ENCODE measurements at places on chromosomes 2 and 18. TPM values are rescaled to one million over a fixed set of nuclear protein-coding genes. Genes with fewer than 3 reads are reported as not detected.

Gene CNDP1
- not detected for total RNA-seq

Gene CYP26B1
- total RNA-seq, result not detected

Gene EDAR
- not detected for total RNA-seq

Gene INPP5D
- total RNA-seq, result 2.4 TPM

Gene RBM44
- 0.30 TPM for total RNA-seq

Gene NDUFAF7
- 17.5 TPM for total RNA-seq

Gene HEATR5B
- total RNA-seq, result 24.1 TPM

Gene SH3RF3
- 3.4 TPM for total RNA-seq

Gene ZNG1B
- 41.6 TPM for total RNA-seq

Gene CFC1
- total RNA-seq, result not detected

Gene KCNS3
- total RNA-seq, result 5.5 TPM

Gene TPGS2
- total RNA-seq, result 164 TPM

Gene DARS1
- 157 TPM for total RNA-seq

Gene PRKCE
- total RNA-seq, result 20.4 TPM

Gene PRKAG3
- not detected for total RNA-seq

Gene PLB1
- 1.1 TPM for total RNA-seq
